Kidney glomerular epithelial cell (primary cell): ENCODE measurements at places on chromosomes 12 and 14.

- DNase-seq, result no peak
These were observed 565 bp downstream of the SPRYD3 start for GRCh38 chr12:53078425-53079225.

GRCh38 chr14:64806862-64807495 lies 72.7 kb downstream of the SPTB start:
- DNase-seq, result no peak

GRCh38 chr12:27723212-27723611 lies 12.6 kb downstream of the MRPS35 start:
- DNase-seq, result no peak

DNA sequence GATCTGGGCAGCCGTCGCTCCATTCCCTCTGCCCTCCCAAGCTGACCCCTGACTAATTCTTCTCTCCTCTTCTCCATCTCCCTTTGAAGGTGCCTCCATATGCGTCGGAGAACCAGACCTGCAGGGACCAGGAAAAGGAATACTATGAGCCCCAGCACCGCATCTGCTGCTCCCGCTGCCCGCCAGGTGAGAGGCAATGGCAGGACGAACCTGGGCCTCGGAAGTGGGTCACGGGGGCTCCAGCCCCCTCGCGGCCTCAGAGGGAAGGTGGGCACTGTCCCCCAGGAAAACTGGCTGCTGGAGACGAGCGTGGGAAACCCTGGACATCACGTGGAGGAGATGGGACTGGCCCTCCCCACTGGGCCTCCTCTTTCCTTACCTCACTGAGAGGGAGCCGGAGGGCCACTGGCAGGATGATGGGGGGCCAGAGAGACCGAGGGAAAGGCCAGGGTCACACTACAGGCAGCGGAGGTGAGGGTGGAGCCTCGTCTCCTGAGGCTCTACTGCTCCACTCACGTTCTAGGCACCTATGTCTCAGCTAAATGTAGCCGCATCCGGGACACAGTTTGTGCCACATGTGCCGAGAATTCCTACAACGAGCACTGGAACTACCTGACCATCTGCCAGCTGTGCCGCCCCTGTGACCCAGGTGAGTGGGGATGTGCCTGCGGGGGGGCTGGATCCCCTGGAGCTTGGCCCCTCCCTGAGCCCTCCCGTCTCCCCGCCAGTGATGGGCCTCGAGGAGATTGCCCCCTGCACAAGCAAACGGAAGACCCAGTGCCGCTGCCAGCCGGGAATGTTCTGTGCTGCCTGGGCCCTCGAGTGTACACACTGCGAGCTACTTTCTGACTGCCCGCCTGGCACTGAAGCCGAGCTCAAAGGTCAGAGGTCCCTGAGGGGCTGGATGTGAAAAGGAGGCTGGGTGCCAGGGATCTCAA lies 806 bp downstream of the LTBR start:
- DNase-seq, result no peak

- no peak for DNase-seq
These were observed 216.5 kb downstream of the C12orf50 start for GRCh38 chr12:87812681-87813080.

GRCh38 chr12:116066381-116067230 lies 210.9 kb downstream of the MED13L start:
- DNase-seq, result peak; percentile 65

- DNase-seq, result peak; percentile 39
These were observed 14.2 kb downstream of the SLC11A2 start for GRCh38 chr12:51011955-51012354.

GRCh38 chr14:61839507-61839906 lies 77.3 kb downstream of the SNAPC1 start:
- no peak for DNase-seq

DNA sequence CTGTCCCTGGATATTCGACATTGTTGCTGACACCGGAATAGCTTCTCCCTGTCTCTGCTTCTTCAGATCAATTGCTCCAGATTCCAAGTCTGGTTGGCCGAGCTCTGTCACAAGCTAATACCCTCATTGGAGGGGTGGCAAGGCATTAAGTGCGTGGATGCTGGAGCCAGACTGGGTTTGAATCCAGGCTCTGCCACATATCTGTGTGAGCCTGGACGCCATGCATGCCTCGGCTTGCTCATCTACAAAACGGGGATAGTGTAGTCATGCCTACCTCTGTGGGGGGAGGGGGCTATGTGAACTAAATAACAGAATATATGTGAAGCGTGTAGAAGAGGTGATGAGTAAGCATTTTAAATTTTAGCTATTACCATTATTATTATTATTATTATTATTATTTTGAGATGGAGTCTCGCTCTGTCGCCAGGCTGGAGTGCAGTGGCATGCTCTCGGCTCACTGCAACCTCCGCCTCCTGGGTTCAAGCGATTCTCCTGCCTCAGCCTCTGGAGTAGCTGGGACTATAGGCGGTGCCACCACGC lies 97.3 kb downstream of the AACS start:
- DNase-seq, result no peak

DNA sequence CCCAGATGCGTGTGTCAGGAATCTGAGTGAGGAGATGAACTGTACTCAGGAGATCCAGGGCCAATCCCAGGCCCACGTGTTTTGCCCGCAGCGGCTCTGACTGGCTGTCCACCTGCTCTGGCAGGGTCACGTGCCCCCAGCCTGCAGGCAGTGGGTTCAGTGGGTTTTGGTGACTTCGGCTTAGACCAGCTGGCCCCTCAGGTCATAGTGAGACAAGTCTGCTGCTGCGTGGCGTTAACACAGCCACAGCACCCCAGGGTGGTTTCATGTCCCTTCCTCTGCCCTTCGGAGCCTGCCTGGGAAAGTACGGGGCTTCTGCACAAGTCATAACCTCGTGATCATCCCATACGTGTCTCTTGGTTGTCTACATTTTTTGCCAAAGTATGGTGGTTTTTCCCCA lies 2.6 kb downstream of the FBRSL1 start:
- DNase-seq, result no peak

- no peak for DNase-seq
These were observed 25.0 kb downstream of the YAF2 start for GRCh38 chr12:42213023-42213422.

DNA sequence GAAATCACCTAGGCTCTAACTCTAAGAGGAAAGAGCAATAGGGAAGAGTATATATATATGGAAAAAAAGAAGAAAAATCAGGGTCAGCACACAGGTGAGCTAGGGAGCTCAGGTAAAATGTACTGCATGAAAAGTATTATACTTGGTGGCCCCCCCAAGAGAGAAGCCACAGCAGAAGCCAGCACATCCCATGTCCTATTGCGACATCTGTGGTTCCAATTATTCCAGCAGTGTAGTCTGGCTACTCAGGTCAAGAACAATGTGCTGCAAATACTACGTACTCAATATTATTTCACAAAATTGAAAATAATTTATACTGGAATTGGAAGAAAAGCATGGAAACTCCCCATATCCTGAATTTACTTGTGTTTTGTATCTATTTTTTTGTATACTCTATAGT lies 85.5 kb downstream of the CEP83 start:
- no peak for DNase-seq

GRCh38 chr12:52913431-52913821 lies 8.6 kb upstream of the KRT8 start:
- no peak for DNase-seq

- DNase-seq, result no peak
These were observed 40.7 kb downstream of the GPR135 start for GRCh38 chr14:59424341-59425071.

DNA sequence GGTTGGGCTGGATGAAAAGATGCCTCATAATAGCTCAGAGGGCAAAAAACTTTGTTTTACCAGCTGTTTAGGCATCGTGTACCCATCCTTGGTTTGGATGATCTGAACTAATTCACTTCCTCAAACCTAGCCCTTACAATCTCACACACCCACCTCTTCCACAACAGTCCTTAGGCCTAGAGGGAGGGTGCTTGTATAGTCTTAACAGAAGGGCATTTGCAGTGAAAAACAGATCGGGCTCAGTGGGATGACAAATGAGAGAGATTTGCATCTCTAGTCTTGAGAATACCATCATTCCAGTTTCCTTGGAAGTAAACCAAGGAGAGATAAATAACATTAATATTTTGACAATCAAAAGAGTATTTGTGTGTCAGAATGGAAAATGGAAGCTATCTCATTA lies 11.0 kb downstream of the SLCO1A2 start:
- DNase-seq, result no peak

- DNase-seq, result no peak
These were observed 78.1 kb upstream of the ST8SIA1 start for GRCh38 chr12:22412581-22412980.

- no peak for DNase-seq
These were observed 37.3 kb upstream of the FGF6 start for GRCh38 chr12:4482936-4483335.

GRCh38 chr12:2457933-2458414 lies 336.8 kb upstream of the FKBP4 start:
- DNase-seq, result no peak

DNA sequence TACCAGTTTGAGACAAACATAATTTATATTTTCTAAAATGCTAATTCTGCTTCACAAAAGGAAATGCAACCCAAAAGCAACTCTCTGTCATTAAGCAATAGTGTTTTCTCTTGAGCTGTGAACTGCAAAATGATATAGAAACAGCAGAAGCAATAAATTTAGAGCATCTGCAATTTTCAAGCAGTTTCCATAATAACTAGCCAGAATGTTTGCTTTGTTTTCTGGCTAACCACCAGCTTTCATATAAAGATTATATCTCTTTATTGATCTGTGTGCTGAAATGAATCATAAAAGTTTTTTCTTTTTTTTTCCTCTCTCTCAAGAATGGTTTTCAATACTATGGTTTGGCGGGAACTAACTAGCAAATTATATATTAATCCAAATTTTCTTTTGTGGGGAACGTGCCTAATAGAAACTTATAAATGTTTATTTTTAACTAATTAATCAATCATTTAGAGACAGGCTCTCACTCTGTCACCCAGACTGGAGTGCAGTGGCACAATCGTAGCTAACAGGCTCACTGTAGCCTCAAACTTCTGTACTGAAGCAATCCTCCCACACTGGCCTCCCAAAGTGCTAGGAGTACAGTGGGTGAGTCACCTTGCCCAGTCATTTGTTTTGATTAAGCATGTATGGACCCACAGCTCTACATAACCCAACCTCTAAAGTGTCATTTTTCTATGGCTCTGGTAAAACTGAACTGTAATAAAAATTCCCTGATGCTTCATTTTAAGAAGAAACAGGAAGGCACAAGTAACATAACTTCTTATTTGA lies 830.1 kb upstream of the MGAT4C start:
- DNase-seq, result peak; percentile 6

GRCh38 chr12:103865151-103865730 lies 24.2 kb upstream of the NT5DC3 start:
- no peak for DNase-seq

- DNase-seq, result no peak
These were observed 5.1 kb downstream of the ANKRD52 start for GRCh38 chr12:56253091-56253490.

GRCh38 chr12:46386360-46386867 lies 13.8 kb upstream of the SLC38A2 start:
- DNase-seq, result peak; percentile 85

DNA sequence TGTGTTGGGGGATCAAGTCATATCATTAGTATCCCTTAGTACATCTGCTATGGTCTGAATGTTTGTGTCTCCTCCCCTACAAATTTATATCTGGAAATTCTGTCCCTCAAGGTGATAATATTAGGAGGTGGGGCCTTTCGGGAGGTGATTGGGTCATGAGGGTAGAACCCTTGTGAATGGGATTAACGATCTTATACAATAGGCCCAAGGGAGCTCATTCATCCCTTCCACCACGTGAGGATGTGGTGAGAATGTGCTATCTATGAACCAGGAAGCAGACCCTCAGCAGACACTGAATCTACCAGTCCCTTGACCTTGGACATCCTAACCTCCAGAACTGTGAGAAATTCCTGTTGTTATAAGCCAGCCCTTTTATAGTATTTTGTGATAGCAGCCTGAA lies 110.7 kb downstream of the PTCSC3 start:
- DNase-seq, result no peak

DNA sequence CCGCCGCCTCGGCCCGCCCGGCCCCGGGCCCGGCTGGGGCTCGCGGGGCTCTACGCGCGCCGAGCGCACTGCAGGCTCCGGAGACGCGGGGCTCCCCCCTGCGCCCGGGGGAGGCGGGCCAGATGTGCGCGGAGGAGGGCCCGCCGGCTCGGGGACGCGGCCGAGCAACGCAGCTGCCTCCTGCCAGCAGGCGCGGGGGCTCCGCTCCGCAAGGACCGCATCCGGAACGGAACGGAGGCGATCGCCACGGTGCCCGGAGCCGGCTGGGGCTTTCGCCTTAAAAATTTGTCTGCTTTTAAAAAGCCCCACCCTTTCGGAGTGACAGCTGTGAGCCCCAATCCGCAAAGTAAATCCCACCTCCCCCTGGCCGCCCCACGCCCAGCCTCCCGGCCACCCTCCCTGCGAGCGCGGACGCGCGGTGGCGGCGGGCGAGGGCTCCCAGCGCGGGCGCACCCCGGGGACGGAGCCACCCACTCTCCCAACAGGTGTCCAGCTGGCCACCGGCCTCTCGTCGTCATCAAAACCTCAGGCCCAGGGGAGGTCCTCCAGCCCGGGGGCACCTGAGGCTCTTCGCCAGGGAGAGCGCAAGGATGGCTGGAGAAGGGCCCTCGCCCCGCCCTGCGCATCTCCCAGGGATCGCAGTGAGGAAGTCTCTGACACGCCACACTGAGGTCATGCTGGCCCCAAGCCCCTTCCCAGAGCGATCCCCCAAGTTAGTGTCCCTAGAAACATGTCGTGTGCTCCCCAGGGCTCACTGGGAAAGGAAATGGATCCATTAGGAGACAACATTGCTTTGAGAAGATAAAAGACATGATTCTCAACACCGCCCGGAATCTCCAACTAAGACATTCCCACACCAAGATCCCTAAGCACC lies at the start of gene TMEM132D:
TMEM132D (minus strand) TSS at position 70 of the 874 bp plus-strand sequence.
- DNase-seq, result no peak

DNA sequence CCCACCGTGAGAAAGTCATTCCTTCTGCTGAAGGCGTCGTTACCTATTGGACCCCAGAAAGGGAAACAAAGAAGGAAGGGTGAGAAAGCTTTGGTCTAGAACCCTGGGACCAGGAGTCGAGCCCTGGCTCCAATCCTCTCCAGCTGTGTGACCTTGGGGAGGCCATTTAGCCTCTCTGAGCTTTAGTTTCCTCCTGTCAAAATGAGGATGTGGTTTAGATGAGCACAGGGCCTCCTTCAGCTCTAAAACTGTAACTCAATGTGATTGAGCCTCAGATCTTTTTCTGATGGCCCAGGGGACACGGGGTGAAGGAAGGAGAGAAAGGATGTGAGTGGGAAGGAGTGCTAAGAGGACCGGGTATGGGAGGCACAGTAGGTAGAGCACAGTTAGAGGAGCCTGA lies 7.7 kb downstream of the JDP2 start:
- DNase-seq, result no peak

DNA sequence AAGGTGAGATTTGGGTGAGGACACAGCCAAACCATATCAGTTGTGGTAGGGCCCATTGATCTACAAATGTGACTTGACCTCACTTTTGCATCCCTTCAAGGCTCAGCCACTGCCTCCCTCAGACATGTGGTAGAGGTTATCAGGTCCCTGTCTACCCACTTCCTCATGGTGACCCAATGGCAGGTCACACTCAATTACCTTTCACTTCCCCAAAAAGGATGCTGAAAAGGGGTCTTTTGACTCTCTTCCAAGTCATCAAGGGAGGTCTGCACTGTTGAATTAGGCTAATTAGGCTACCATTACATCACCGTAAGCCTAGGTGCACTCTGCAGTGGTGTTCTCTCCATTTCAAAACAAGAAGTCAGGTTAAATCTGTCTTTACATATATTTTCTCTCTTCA lies 22.6 kb upstream of the DRAM1 start:
- no peak for DNase-seq

- no peak for DNase-seq
These were observed 11.7 kb downstream of the TULP3 start for GRCh38 chr12:2902272-2902880.
